ENCODE measurements at places on chromosomes 2 and 18.
A peak's percentile ranks its signal among the peaks of the same experiment; 100 is the strongest.

DNA sequence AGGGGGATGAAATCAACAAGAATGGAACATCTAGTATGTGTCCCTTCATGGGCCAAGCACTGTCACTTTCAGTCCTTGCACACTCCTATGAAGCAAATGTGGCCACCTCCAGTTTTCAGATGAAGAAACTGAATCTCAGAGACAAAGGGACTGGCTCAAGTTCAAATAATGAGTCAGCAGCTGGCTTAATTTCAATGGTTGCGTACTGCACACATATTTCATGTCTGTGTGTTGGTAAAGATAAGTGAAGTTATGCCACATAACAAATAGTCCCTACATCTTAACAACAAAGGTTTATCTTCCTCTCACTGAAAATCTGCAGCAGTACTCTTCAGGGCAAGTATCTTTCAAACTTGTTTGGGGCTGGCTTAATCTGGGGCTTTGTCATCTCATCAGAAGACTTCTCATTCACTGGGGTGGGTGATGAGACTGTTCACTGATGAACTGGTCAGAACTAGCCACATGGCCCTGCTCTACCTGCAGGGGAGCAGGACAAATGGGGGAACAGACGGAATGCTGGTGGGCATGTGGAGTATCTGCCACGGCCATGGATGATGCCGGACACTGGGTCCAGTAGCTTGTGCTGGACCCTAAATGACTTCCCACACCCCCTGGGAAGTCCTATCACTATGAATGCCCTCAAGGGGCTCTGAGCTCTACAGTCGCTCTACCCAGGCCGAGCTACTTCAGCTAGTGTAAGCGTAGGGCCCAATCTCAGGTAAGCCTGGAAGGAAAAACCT, 263.2 kb downstream of the CYP26B1 start:
- no peak for DNase-seq

- DNase-seq: no peak
Measured at GRCh38 chr2:19767899-19768298, 133.9 kb downstream of the TTC32 start.

- no peak for DNase-seq
Measured at GRCh38 chr18:59724103-59724502, 26.9 kb upstream of the CCBE1 start.

DNA sequence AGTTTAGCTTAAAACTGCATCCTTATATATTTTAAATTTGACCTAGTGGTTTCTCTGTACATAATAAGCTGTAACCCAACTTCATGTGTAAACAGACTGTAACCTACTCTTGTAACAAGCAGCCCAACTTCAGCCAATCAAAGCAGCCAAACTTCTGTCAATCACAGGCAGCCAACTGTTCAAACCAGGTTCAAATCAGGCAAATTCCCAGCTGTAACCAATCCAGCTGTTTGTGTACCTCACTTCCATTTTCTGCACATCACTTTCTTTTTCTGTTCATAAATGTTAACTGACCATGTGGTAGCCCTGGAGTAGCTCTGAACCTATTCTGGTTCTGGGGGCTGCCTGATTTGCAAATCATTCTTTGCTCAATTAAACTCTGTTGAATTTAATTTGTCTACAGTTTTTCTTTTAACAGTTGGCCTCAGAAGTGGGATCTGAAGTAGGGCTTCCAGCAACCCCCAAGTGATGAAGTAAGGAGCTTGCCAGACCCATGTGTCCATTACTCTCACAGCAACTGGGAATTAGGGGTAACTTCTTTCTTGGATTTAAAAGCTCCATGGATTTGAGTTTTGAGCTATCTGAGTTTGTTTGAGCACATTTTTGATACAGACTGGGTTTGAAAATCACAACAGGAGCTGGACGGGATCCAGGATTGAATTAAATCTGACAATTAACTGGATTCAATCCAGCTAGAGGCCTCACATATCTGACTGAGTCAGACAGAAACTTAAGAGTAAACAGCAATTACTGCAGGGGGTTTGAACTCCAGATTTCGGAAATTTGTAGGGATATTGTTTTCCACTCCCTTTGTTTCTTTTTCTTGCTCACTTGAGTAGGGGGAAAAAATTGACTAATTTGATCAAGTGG, 1569.7 kb upstream of the SLC39A10 start:
- no peak for DNase-seq

DNA sequence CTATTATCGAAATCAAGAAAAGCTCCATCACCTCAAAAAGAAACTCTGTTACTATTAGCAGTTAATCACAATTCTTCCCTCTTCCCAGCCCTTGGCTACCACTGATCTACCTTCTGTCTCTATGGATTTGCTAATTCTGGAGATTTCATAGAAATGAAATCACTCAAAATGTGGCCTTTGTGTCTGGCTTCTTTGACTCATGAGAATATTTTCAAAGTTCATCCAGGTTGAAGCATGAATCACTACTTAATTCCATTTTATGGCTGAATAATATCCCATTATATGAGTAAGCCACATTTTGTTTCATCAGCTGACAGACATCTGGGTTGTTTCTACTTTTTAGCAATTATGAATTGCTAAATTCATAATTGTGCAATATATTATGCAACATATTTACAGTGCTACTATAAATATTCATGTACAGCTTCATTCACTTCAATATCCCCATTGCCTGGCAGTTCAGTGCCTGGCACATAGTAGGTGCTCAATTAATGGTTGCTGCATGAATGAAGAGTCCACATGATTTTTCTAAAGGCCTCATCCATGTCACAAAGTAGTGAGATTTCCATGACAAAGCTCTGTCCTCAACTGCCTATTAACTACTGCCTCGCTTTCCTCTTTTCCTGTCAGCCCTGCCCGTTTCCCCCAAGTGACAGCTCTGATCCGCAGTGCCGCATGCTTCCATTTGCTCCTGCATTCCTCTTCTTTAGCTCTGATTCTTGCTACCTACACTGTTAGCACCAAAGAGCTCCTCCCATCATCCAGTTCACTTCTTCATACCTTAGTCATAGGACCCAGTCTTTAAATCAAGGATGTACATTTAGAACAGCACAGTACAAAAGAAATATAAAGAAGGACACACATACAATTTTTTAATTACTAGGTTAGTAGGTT, 32.8 kb downstream of the CCDC93 start:
- no peak for DNase-seq

DNA sequence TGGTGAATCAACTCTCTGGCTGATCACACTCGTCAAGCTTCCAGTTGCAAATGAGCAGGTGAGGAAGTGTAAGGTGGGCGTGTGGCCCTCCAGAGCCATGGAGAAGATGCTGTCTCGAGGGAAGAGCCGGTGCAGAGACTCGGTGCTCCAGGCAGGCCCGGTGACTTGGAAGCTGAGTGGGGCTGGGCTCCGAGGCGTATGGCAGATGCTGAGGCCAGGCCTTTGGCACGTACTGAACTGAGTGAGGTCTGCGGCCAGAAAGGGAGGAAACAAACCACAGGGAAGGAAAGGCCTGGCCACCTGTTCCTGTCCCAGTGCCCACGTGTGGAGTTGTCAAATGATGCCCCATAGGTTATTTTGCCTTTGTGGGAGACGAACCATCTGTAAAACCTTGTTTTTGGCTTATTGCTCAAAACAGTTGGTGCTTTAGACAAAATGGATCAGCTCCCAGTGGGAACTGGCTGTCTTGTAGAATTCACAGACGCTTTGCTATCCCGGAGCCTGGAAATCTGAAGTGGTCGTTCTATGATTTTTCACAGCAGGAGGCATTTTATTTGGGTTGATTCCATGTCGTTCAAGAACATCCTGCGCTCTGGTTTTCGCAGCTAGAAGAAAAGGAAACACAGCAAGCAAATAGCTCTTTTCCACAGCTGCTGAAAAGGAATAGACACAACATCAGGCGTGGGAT, 117.5 kb upstream of the TMEM18 start:
- DNase-seq: no peak

DNA sequence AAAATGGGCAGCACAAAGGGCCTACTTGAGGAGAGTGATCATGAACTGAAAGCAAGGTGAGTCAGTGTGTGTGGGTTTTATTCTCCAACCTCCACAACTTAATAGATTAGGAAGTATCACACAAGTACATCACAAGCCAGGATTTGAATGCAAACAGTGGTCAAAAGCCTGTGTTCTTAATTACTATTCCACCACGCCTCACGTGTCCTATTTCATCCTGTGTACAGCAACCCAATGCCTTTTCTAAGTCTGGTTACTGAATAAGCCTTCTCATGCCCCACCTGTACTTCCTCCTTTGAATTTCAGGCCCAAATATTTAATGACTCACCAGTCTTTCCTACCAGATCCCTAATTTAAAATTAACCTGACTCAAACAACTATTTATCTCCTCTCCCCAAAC, 755.7 kb upstream of the SLC8A1 start:
- no peak for DNase-seq

- DNase-seq: no peak
Measured at GRCh38 chr2:237631007-237631785, 3.8 kb downstream of the LRRFIP1 start.

DNA sequence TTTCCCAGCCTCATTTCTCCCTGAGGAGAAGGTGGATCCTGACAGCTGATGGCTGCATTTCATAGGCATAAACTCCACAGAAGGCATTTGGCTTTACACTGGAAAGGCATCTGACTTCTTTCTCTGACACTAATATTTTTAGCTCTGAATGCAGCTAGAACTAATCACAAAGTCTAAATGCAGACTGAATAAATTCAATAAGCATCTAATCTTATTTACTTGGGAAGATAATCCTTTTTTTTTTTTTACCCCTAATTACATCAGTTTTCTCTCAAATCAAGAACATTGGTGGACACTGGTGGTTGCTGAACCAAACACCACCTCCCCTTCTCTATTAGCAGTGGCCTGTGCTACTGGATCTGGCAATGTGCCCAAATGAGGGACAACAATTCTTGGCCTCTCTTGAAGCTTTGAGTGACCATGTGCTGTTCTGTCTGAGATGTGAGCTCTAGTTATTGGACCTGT, 50.9 kb upstream of the CD226 start:
- DNase-seq: no peak

GRCh38 chr2:187529977-187530721, 24.1 kb downstream of the TFPI start:
- no peak for DNase-seq

DNA sequence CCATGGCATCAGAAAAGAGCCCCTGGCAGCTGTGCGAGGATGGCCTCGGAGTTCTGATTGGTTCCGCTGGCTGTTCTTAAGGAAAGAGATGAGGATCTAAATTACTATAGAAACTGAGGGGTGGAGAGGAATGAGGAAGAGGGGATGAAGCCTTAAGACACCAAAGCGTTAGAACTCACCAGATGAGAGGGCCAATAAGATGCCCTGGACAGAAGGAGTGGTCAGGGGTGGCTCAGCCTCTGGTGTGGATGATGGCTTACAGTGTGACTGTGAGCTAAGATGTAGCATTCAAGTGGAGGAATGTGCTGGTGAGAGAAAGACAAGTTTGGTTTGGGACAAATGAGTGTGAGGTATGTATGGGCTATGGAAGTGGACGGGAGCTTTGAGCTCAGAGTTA, 97.8 kb downstream of the ZFP36L2 start:
- DNase-seq: no peak

DNA sequence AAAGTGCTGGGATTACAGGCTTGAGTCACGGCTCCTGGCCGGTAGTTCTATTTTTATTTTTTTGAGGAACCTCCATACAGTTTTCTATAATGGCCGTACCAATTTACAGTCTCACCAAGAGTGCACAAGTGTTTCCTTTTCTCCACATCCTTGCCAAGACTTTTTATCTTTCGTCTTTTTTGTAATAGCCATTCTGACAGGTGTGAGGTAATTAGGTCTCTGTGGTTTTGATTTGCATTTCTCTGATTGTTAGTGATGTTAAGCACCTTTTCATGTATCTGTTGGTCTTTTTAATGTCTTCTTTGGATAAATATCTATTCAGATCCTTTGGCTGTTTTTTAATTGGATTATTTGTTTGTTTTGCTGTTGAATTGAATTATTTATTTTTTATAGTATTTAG, 9.3 kb downstream of the ARMC9 start:
- no peak for DNase-seq

DNA sequence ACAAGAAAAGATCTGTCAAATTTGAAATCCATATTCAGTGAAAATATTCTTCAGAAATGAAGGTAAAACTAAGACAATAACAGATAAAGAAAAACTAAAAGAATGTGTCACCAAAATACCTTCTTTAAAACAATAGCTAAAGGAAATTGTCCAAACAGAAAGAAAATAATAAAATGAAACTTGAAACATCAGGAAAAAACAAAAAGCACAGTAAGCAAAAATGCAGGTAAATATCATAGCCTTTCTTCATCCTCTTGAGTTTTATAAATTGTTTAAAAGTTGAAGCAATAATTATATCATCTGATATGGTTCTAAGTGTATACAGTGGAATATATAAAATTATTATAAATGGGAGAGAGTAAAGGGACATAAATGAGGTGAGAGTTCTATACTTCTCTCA, 103.8 kb upstream of the PDE1A start:
- no peak for DNase-seq

- DNase-seq: no peak
Measured at GRCh38 chr18:50034029-50034428, 160.9 kb downstream of the MYO5B start.

DNA sequence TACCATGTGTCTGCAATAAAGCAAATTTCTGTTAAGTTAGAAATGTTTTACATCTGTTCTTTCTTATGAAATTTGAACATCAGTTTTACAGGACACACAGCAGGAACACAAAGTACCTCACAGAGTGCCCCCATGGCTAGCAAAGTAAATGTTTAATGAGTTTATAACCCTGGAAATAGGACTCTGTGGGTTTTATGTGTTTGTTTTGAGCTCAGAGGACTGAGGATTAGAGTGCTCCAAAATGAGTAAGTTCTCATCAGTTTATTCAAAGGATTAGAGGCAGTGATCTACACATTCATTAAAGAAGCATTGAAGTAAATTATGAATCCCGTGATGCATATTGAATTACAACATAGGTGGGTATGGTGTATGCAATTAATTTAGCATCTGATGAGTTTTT, 281.8 kb downstream of the GULP1 start:
- peak; percentile 63 for DNase-seq

- no peak for DNase-seq
Measured at GRCh38 chr2:11572996-11573395, 39.2 kb downstream of the GREB1 start.

GRCh38 chr2:174859563-174860169, 95.4 kb upstream of the CHRNA1 start:
- no peak for DNase-seq

- no peak for DNase-seq
Measured at GRCh38 chr18:63570721-63571120, 16.4 kb upstream of the SERPINB13 start.

DNA sequence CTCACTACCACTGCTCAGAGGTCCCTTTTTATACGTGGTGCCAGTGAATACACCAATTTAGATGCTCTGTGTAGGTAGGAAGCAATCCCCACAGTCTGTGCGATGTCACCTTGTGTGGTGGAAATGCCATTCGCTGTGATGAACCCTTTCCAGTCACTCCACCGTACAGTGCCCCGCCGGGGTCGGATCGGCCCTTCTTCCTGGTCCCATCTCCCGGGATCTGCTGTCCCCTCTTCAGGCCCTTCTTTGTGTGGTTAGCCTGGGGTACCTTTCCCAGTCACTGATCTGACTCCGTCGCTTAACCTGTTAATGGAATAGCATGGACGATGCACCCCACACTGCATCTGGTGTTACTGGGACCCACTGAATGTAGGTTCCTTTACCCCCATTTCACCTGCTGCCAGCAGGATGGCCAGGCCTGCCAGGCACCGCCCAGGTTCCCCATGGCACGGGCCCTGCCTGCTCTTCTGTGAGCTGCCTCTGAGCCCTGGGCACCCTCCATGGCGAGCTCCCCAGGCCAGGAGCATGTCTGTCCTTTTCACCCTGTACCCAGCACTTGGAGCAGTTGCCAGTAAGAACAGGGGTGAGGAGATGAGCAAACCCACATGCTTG, 18.0 kb downstream of the TWIST2 start:
- DNase-seq: no peak

- no peak for DNase-seq
Measured at GRCh38 chr18:58991167-58991798, 126.6 kb downstream of the ZNF532 start.

Data from prostate gland (tissue), 2 donors.